ENCODE measurements at places on chromosomes 5 and 9.

DNA sequence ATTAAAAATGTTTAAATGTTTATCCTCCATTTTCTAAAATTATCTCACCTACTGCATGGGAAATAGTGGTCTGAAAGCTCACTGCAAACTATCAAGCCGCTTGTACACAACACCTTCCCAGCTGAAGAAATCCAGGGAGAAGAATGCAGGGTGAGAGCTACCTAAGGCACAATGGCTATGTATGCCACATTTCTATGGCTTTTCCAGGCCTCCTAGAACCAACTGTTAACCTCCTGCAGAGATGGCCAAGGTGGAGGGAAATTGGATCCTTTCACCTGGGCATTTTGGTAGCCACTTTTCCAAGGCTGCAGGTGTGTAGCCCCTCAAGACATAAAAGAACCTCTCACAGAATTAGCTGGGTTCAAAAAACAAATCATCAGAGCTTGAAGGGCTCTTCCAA lies 286.4 kb downstream of the EBF1 start:
- no peak for DNase-seq

GRCh38 chr5:87791869-87792268 lies 379.1 kb upstream of the CCNH start:
- no peak for DNase-seq

DNA sequence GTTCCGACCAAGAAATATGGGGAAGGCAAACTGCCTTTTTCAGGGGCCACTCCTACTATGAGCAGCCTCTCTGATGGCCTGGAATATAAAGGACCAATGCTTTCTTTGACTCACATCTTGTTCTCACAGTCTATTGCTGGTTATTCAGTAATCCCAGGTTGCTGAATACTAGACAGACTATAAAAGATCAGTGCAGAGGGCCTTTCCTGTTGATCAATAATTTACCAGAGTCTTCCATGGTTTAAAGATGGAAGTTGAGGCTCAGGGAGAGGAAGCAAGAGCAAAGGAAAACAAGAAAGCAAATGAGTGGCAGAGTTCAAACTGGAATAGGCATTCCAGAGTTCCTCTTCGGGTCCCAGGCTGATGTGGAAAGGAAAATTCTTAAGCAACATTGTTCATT lies 62.9 kb downstream of the FBXO38 start:
- DNase-seq, result no peak

DNA sequence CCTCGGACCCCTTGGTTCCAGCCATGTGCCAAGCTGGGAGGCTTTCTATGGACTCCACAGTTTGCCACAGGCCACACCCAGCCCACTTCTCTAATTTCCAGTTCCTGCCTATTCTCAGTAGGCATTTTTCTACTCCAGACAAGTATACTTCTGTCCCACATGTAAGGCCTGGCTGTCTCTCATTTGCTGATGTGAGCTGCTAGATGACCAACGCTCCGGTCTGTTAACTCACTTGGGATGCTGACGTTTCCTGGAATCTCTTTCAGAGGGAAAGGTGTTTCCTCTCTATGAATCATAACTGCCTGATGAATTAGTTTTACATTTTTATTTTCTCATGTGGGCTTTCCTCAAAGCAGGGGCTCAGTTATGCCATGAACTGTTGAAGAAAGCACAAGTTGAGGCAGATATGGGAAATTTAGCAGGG lies 36.3 kb downstream of the ERGIC1 start:
- no peak for DNase-seq

GRCh38 chr9:133058550-133059320 lies 3.0 kb upstream of the CEL start:
- no peak for DNase-seq

GRCh38 chr5:81194633-81195334 lies 38.3 kb upstream of the CKMT2 start:
- DNase-seq, result peak; percentile 49

DNA sequence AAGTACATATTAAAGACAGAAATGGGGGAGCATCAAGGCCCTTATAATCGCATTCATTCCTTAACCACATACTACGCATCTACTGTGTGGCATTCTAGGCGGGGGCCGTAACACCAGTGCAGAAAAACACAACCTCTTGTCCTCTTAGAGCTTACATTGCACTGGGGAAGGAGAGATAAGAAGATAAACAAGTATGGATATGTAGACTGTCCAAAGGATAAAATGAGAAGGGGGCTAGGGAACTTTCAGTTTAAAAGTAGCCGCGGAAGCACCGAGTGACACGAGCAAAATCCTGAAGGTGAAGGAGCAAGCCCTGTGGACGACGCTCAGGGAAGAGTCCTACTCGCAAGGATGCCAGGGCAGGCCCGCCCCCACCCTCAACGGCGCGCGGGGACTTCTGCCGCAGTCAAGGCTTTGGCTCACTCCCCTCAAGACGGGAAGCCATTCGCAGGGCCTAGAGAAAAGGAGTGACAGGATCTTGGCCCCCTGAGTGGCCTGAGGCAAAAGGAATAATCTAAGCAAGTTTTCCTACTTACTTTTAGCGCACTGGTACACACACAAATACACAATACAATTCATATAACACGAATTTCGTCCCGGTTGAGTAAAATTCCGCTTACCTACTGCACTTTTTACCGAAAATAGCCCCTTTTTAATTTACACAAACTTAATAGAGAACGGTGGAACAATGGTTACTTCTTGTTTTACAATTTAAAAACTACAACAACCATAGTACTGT lies 1.3 kb upstream of the NIPBL start:
- DNase-seq, result peak; percentile 22

DNA sequence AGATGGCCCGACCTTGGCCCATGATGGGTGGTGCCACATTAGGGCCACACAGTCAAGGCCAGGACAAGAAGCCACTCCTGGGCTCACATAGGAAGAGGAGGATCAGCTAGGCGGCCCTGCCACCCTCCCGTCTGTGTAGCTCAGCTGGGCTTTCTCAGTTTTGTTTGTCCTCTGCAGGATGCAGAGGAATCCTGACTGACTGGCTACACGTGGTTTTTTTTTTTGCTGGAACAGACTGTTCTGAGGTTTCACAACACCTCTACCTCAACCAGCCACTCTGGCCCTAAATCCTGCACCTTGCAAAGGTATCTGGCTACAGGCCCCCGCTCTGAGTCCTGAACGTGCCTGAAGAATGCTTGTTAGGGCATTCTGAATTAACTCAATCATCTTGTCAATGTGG lies 88.3 kb upstream of the MSX2 start:
- no peak for DNase-seq

DNA sequence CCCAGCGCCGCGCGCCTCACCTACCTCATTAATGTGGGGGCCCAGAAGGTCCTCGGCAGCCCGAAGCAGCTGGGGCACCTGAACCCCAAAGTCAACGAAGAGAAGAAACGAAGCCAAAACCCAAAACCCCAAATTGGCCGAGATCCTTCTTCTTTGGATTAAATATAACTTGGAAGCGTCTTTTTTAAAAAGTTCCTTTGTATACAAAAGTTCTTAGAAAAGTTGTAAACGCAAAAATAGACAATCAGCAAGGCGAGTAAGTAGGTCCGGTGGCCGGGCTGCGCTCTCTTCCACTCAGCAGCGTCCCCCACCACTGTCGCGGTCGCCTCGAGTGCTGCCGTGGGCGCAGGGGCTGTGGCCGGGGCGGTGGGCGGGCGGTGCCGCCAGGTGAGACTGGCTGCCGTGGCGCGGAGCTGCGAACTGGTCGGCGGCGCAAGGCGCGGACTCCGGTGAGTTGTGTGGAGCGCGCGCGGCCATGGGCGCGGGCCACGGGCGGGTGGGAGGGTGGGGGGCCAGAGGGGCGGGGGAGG lies 360 bp downstream of the KLF4 start:
- DNase-seq, result no peak

DNA sequence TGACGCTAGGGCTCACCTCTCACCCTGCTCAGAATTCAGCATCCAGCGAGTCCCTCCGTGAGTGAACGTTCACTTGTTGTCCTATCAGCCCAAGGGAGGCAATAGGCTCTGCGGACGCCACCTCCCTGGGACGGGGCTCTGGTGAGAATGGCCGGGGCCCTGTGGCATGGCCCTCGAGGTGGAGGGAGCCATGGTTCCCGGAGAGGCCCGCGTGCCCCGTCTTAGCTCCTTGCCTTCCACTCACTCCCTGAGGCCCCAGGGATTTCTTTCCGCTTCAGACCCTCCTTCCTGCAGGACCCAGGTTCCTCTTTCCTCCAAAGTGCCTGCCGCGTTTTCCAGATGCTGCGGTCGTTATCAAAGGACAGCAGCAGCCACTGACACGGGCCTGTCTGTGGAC lies 21.5 kb downstream of the EXOC3 start:
- no peak for DNase-seq

Data from stimulated activated CD4-positive, alpha-beta T cell treated with anti-CD3 and anti-CD28 coated beads, Interleukin-15, amount 100 ng/mL, for 1 hour (primary cell).